Right lung (tissue), 10 donors: ENCODE measurements at places on chromosomes 5 and 9. TPM values are rescaled to one million over a fixed set of nuclear protein-coding genes. Genes with fewer than 3 reads are reported as not detected.

The FOXD4L4 gene
- not detected for polyA plus RNA-seq

The AGXT2 gene
- not detected for polyA plus RNA-seq

The GMCL2 gene
- polyA plus RNA-seq = not detected

The CDH12 gene
- 2.8 TPM for polyA plus RNA-seq
